NCI-H2227 treated with DMSO at 0.1 percent for 48 hours (cell line): ENCODE measurements at places on chromosomes 1 and 21.

DNA sequence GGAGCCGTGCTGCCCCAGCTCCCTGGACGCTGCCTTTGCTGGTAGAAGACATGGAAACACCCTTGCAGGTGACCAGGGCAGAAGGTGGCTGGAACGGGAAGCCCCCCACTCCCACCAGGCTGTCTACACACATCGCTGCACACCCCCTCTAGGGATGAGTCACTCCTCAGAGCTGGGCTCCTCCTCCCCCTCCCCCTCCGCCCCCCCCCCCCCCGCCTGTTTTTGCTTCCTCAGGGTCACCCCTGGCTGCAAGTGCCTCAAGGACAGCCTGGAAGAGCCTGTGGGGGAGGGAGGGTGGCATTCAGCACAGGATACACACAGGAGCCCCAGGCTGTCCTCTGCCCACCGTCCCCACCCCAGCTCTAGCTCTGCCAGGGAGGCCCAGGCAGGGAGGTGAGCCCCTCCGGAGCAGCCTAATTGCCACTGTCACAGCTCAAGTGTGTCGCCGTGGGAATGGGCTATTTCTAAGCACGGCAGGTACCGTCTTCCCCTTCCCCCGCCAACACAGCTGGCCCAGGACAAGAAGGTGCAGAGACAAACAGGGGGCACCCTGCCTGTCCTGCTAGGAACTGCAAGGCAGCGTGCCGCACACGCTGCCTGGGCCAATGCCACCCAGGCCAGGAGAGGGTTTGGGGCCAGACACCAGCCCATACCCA lies 2.5 kb downstream of the FNDC10 start:
- no peak for DNase-seq

DNA sequence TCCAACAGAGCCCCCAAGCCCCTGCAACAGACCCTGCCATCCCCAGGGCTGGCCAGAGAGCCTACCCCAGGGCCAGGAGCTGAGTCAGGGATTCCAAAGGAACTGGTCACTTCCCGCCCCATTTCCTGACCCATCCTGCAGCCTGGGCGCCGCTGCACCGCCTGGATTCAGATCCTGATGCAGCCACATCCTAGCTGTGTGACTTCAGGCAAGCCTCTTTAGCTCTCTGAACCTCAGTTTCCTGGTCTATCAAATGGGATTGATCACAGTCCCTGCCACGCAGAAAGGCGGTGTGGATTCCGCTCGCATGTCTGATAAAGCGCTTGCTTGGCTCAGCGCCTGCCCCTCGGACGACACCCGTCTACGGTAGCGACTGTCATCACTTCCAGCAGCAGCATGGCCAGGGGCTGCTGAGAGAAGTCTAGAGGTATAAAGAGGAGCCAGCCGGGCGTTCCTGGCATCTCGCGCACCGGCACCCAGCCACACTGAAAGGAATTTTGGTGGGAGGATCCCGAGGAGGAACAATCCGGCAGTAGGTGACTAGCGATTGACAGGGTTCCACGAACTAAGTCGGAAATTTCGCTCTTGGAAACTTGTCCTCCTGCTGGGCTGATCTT lies 10.1 kb downstream of the EPHA2 start:
- DNase-seq = no peak

GRCh38 chr1:180586671-180587155 lies 27.9 kb downstream of the OVAAL start:
- DNase-seq = peak; percentile 90

DNA sequence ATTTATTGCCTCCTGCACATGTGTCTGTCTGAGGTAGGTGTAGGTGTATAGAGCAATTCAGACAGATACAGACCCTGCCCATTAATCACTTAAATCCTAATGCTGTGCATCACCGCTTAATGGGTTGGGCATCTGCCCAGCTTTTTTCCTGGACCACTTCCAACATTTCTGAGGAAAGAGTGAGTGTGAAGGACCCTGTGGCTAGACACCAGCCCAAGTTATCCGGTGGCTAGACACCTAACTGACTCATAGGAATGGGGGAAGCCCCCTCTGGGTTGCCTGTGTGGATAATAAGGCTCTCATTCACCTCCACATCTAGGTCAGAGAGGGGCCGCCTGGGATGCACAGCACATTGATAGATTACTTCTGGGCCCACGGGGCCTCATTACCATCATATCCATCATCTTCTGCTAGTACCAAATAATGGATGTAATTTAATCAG lies 121.1 kb upstream of the RAVER2 start:
- peak; percentile 27 for DNase-seq

DNA sequence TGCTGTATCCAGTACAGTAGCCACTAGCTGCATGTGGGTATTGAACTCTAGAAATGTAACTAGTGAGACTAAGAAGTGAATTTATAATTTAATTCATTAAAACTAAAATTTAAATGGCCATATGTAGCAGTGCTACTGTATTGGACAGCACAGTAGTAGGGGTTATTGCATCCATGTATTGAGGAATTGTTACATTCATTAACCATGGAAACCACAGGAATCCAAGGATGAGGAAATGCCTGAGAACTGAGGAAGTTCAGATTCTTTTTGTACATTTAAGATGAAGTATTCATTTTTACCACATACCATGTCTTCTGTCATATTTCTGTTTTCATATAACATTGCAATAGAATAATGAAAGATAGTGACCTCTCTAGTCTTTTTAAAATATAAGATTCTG lies 2.6 kb downstream of the MTF2 start:
- DNase-seq = no peak
